H54 (cell line): ENCODE measurements at places on chromosomes 16 and 17.

DNA sequence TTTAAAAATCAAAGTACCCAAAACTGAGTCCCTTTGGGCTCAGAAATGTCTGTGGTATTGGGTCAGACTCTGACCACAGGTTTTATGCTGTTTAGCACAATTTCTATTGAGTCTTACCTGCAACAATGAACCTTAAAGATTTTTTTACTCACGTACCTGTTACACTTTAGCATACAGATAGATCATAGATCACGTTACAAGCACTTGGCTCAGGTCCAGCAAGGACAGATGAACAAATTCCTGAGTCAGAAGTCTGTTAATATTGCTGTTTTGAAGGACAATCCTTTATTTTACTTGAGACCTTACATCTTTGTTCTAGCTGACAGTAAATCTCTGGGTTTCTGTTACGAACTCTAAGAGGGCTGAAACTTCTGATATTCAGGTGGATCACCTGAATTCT is 12.8 kb downstream of the SLC7A6OS start:
- no peak for DNase-seq

GRCh38 chr17:78842881-78843565 is 2.4 kb upstream of the USP36 start:
- DNase-seq: peak; percentile 44

DNA sequence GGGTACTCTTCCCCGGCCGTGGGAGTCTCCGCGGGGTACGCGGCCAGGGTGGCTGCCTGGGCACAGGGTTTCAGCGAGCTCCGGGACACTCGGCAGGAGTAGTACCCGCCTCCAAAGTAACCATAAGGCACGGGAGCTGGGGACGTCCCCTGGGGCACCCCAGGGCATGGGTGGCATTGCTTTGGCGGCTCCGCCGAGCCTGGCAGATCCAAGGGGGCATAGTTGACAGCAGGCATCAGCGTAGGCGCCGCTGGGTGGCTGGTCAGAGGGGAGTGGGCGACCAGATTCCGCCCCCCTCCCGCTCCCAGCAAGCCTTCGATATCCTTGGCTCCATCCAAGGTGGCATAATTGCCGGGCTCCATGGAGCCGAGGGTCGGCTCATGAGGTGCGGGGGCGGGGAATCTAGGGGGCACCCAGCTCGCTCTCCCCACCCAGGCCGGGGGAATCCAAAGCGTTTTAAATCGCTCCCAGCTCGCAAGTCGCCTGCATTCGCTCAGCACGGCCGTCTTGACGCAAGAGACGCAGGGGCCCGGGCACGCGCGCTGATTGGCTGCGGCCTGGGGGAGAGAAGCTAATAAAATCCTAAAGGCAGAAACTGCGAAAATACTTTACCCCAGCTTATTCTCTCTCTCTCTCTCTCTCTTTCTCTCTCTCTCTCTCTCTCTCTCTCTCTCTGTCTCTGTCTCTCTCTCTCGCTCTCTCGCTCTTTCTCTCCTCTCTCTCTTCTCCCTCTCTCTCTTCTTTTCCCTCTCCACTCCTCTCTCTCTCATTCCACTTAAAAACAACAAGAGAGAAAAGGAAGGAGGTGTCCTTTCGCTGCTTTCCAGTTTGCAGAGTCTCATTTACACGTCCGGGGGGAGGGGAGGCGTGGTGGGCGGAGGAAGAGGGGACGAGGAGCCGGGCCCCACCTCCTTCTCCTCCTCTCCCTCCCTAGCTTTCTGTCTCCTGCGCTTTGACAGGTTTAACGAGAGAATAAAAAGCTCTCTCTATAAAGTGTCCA is at the start of gene HOXB13:
Gene HOXB13 (minus strand): TSS at position 519 of the 1,000 bp plus-strand sequence. CDS start 157 bp downstream, at position 362.
- peak; percentile 85 for DNase-seq

DNA sequence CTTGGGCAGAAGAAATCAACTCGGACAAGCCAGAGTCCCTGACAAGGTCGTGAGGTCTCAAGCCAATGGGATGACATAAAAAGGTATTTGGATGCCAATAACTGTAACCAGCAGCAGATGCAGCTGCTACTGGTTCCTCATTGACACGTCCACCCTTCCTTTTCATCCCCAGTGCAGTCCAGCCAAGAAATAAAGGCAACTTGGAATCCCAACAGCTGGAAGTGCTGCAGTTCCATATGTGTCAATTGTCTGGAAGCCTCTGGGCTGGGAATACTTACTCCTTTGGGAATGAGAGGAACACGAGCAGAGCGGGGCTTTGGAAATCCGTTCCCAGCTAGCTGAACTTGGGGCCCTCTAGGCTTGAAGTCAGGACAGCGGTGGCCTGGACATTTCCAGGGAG is 360.4 kb upstream of the ZFHX3 start:
- no peak for DNase-seq

GRCh38 chr17:8482546-8482945 is 46.9 kb downstream of the NDEL1 start:
- DNase-seq: no peak

DNA sequence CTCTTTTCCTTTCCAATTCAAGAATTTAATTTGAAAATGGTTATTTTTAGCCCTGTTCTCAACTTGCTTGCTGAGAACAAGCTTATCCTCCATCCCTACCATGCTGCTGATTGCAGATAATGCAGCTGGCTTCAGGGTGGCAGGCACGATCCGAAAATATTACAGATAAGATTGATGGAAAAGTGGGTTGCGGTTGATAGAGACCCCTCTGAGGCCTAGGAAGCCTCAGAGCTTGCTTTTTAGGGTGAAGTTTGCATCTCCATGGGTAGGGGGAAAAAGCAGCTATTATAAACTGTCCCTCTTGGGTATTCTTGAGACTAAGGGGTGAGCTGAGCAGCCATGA is 116.5 kb upstream of the GOT2 start:
- DNase-seq: no peak

DNA sequence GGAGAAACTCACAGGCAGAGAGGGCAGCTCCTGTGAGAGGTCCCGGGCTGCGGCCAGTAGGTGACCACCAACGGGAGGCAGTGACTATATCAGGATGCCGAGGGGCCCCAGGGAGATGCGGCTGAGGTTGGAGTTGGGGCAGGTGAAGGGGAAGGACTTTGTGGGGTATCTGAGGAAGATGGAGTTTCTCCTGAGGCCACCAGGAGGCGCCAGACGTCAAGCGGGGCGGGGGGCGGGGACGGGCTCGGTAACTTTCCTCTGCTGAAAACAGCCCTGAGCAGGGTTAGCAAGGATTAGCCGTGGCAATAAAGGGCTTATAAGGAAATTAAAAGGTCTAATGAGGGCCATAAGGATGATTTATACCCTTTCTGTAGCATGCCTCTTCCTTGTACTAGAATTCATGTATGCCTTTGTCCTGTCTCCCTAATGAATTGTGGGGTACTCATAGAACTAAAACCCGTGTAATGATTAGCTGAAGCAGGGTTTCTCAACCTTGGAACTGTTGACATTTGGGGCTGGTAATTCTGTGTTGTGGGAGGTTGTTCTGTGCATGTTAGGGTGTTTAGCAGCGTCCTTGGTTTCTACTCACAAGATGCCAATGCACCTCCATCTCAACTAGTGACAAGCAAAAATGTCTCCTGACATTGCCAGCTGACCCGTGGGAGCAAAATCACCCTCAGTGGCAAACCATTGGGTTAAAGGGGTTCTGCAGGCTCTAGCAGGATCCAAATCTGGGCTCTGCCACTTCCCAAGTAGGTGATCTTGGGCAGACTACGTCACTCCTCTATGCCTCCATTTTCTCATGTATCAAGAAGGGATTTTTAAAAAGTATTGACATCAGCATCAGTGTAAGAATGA is 74.8 kb upstream of the GRIN2A start:
- DNase-seq: peak; percentile 37

GRCh38 chr16:71675380-71675779 is 49.1 kb downstream of the PHLPP2 start:
- DNase-seq: no peak

DNA sequence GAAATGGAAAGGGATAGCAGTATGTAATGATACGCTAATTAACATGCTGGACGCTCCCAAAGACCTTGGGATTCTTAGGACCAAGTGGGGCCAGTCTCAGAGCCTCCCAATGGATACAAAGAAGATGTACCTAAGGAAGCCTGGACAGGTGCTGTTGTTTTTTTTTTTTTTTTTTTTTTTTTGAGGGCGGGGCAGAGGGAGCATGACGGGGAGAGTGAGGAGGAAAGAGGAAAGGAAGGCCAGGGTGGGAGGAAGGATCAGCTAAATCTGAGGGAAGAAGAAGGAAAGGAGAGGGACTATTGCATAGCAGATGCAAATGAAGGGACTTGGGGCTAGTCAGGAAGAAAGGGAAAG is 2.5 kb downstream of the VAMP2 start:
- DNase-seq: no peak

DNA sequence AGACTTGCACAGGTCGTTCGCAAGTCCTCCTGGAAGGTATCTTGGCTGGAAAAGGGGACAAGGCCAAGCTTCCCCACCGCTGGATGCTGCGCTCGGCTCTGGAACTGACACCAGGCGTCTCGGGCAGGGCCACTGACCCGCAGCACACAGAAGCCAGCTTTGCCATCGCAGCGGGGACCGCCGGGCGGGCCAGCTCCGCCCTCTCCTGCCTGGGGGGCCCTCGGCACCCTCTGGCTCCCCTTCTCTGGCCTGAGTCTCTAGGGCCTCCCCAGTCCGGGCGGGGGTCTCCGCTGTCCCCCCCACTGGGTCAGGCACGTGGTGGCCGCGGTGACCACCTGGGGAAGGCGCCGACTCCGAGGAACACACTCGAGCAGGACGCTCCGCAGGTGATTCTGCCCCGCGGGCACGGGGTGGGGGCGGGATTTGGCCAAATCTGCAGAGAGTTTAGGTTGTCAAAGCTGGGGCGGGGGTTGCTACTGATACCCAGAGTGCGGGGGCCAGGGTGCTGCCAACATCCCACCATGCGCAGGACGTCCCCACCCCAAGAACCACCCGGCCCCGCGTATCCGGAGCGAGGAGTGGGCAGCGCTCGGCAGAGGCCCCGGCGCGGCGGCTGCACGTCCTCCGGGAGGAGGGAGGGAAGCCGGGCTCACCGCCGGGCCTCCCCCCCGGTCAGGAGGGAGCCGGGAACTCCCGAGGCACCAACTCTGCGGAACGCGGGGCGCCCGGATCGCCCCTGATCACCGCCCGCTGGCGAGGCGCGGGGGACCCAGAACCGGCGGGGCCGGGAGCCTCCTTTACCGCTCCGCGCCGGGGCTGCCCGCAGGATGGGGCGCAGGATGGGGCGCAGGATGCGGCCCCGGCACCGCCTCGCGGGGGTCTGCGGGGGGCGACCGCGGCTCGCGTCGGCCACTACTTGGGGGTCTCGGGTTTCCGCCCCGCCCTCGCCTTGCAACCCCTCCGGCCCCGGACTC is 744 bp upstream of the METRNL start:
- no peak for DNase-seq

GRCh38 chr17:74704544-74704943 is 8.2 kb downstream of the CD300LF start:
- DNase-seq: no peak

- no peak for DNase-seq
Measured at GRCh38 chr17:9594065-9594464, 17.6 kb downstream of the CFAP52 start.

DNA sequence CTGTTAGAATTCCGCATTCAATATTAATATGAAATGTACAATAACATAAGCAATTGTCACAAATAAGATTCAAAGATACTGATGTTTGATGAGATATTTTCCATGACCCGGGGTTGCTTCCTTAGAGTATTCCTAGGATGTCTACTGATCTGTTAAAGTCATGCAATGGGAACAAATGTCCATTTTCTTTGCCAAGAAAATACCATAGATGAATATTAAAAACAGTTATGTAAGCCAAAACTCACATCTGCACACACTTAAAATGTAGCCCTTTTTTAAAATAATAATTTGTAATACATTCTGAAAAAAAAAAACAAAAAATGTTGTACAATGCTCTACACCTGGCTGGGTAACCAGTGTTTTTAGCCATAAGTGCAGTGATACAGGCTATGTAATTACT is 259.4 kb upstream of the AXIN2 start:
- DNase-seq: no peak

- no peak for DNase-seq
Measured at GRCh38 chr16:2711370-2712062, 8.5 kb downstream of the PRSS27 start.

- DNase-seq: no peak
Measured at GRCh38 chr16:55981557-55981956, 106.4 kb upstream of the CES5A start.

- DNase-seq: no peak
Measured at GRCh38 chr16:11585460-11586377, 1.0 kb downstream of the LITAF start.

DNA sequence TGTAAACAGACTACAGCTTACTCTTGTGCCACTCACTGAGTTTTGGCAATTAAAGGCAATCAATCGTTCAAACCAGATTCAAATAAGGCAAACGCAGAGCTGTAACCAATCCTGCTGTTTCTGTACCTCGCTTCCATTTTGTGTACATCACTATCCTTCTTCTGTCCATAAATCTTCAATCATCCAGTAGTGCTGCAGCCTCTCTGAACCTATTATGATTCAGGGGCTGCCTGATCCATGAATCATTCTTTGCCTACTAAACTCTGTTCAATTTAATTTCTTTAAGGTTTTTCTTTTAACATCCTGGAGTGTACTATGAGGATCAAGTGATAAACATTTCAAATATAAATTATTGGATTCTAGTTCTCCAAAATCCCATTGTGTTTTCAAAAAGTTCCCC is 93.9 kb downstream of the CEP112 start:
- no peak for DNase-seq

GRCh38 chr16:79188115-79188738 is 412.3 kb downstream of the MAF start:
- DNase-seq: no peak

DNA sequence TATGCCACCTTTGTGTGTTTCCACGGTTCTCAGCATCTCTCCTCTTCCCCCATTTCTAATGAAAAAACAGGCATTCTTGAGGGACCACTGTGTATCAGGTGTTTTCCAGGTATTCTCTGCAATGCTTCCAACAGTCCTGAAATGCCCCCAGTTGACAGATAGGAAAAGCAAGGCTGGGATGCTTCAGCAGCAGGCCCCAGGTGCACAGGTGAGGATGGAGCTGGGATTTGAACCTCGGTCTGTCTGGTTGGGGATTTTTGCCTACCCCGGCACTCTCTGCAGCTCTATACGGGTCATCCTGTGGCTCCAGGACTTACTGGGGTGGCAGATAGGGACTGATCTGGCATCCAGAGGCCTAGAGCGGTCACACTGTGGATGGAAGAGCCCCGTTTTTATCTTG is 180.5 kb upstream of the GSE1 start:
- DNase-seq: no peak

DNA sequence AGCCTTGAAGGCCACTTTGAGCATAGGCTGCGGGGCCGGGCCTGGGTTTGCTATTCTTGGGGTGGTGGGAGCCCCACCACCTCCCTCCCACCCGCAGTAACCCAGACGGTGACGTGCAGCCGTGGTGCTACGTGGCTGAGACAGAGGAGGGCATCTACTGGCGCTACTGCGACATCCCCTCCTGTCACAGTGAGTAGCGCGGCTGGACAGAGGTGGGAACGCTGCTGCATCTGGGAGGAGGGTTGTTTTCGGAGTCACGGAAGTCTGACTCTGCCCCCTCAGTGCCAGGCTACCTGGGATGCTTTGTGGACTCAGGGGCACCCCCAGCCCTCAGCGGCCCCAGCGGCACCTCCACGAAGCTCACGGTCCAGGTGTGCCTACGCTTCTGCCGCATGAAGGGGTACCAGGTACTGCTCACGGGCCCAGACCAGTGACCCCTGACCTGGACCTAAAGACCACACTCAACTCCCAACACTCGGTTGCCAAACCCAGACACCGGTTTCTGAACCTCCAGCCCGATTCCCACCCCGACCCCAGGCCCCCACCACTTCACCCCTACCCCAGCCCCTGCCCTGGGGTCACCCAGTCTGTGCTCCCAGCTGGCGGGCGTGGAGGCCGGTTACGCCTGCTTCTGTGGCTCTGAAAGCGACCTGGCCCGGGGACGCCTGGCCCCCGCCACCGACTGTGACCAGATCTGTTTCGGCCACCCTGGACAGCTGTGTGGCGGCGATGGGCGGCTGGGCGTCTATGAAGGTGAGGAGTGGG is 2.1 kb downstream of the KREMEN2 start:
- DNase-seq: no peak
